ENCODE measurements at places on chromosomes 6 and 20. TPM values are rescaled to one million over a fixed set of nuclear protein-coding genes. Genes with fewer than 3 reads are reported as not detected.

The DDX27 gene
- 64.1 TPM for total RNA-seq

The HSF2 gene
- total RNA-seq: 7.1 TPM

The GRM1 gene
- total RNA-seq: 0.08 TPM

The MAS1 gene
- total RNA-seq: not detected

The RIPOR3 gene
- total RNA-seq: 0.09 TPM

The ECT2L gene
- total RNA-seq: not detected

The ADGRF5 gene
- total RNA-seq: not detected

The FGD2 gene
- not detected for total RNA-seq

The TPD52L2 gene
- total RNA-seq: 141 TPM

The SLC16A10 gene
- 0.44 TPM for total RNA-seq

The COL9A1 gene
- total RNA-seq: not detected

The OR2J3 gene
- total RNA-seq: not detected

The PTPRT gene
- total RNA-seq: not detected

The PLG gene
- total RNA-seq: not detected

The LY6G5B gene
- 5.0 TPM for total RNA-seq

The LTA gene
- total RNA-seq: not detected

The EDN1 gene
- 39.5 TPM for total RNA-seq

The SH3BGRL2 gene
- total RNA-seq: 0.35 TPM

The UBE2C gene
- 241 TPM for total RNA-seq

The ZBTB12 gene
- 5.1 TPM for total RNA-seq

The OPRL1 gene
- total RNA-seq: 0.67 TPM

The SIRPD gene
- total RNA-seq: not detected

The TRIM15 gene
- not detected for total RNA-seq

The PDE10A gene
- total RNA-seq: 36.3 TPM

The GPLD1 gene
- total RNA-seq: 1.0 TPM

The BPIFB1 gene
- total RNA-seq: 0.14 TPM

The SYNCRIP gene
- 131 TPM for total RNA-seq

The SPEF1 gene
- 2.1 TPM for total RNA-seq

The ENPP3 gene
- total RNA-seq: not detected

The VIP gene
- not detected for total RNA-seq

The RSPH9 gene
- total RNA-seq: 0.24 TPM

The XKR7 gene
- not detected for total RNA-seq
